ENCODE measurements at places on chromosomes 3 and 15.

DNA sequence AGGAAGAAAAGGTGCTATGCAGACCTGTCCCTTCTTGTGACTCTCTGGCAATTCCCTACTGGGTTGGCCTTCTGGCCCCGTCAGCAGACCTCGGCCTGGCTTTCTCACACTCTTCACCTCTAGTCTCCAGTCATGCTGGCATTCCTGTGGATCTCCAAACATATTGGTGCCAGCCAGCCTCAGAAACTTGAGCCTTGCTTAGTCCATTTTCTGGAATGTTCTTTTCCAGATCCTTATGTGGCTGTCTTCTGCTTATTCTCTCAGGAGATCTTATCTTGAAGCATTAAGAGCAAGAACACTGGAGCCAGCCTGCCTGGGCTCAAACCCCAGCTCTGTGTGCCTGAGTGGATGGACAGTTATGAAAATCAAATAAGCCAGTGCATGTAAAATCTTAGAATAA lies 88.2 kb upstream of the NTRK3 start:
- no peak for ATAC-seq

GRCh38 chr15:34147371-34148140 lies 45.7 kb downstream of the PGBD4 start:
- no peak for ATAC-seq

- ATAC-seq: no peak
Observed at GRCh38 chr3:104206925-104207324, 1159.8 kb upstream of the ALCAM start.

DNA sequence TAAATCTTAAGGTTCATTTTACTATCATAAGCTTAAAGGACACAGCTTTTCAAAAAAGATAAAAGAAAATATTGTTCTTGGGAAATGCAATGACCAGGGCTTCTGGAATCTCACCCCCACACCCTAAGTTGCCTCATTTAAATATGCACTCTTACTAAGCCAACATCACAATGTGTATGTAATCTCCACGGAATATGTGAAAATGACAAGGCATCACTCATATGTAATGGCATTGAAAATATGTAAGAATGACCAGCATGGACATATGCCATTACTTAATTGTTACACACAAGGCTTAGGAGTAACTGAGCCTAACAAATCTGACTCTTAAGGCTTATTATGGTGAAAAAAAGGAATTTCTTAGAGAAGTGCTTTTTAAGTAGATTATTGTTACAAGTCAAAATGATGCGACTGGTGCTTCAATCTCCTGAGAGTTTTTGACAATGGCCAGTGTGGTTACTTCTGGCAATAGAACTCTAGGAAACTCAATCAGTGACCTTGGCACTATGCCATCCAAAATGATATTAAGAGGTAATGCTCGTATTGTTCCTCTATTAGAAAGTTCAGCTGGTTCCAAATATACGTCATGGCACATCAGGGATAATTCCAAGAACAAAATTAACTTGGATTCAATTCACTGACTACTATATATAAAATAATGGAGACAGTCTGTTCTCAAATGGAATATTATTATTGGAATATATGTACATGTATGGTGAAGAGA lies 290.0 kb upstream of the PLSCR5 start:
- no peak for ATAC-seq

DNA sequence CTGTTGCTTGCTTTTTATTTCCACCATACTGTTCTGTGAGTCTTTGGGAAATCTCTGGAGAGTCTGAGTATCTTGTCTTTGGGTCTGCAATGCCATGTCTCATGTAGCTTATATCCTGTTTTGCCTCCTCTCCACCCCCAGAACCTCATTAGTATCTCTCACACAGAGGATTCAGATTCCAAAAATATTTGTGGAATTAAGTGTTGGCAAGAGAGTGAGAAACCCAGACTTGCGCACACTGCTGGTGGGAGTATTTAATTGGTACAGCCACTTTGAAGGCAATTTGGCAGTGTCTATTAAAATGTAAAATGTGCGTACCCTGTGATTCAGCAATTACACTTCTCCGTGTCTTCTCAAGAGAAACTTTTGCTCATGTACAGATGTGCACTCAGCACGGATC lies 68.6 kb downstream of the ZNF621 start:
- ATAC-seq: no peak

GRCh38 chr3:10594915-10595314 lies 89.5 kb upstream of the ATP2B2 start:
- peak; percentile 45 for ATAC-seq

DNA sequence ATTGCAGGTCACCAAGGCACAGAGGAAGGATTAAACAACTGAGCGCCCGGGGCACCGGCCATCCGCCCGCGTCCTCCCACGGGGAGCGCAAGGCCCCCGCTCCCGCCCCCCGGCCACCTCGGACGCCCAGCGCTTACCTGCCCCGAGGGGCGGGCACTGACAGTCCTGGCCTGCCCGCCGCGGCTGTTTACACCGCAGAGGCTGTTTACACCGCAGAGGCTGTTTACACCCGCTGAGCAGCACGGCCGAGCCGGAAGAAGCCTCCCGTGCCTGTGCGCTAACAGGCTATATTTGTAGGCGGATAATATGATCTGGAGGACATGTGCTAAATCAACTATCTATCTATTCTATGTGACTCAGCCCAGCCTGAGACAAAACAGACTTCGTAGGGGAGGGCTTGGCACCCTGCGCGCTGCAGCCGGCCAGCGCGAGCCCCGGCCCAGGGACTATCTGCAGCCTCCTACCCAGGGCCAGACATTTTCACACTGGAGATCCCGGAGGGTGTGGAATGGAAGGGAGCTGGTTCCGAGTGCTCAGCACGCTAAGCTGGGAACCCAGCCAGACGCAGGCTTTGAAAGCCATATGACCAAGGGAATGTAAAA lies at the start of gene LRRC2:
TSS of gene LRRC2 (minus strand) at position 263 of the 602 bp plus-strand sequence. CDS start 14,711 bp downstream, outside the sequence.
- ATAC-seq: peak; percentile 94

DNA sequence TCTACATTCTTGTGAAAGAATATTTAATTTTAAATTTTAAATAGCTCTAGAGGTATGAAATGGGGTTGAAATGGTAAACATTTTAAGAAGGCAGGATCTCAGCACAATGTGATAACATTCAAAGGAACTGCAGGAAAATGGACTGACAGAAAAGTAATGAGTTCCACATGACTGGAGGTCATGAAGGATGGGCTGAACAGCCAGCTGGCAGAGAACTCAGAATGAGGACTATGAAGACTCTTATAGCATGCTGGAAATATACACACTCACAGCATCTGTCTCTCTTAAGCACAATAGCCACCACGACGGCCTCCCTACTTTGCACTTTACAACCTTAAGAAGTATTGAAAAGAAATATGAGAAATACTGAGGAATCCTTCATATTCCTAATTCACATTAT lies 94.7 kb downstream of the TNIK start:
- ATAC-seq: peak; percentile 72

DNA sequence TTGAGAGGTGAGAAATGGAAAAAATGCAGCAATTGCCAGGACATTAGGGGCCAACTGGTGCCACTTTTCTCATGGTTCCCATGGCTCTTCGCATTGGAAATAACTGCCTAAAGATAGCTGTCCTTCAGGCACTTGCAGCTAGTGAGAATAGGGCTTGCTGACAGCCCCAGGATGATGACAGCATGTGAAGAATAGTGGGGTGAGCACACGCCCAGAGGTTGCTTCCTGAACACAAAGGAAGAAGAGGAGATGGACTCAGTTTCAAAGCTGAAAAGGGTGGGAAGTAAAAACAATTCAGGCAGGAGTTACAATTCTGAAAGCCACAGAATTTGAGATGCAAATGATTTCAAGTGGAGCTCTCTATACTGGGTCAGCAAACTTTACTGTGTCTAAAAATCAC lies 45.6 kb downstream of the TNFAIP8L3 start:
- ATAC-seq: no peak

DNA sequence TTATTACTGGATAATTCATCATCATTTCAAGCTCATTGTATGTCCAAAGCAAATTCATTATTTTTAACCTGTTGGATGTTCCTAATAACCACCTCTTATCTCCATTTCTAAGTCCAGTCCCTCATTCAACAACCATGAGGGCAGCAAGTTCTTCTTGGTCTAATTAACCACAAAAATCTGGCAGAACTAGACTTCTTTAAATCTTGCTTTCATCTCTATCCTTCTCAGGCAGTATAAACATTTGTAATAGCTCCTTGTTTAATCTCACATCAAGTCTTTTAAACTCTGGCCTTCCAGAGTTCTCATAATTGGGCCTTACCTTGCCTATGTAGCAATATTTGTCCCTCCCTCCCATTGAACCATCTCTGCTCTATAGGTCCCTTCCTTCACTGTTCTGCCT lies 17.0 kb upstream of the GHSR start:
- no peak for ATAC-seq

GRCh38 chr3:111548756-111549155 lies 6.8 kb downstream of the CD96 start:
- no peak for ATAC-seq

- no peak for ATAC-seq
Observed at GRCh38 chr3:100802126-100802525, 92.8 kb downstream of the TFG start.

DNA sequence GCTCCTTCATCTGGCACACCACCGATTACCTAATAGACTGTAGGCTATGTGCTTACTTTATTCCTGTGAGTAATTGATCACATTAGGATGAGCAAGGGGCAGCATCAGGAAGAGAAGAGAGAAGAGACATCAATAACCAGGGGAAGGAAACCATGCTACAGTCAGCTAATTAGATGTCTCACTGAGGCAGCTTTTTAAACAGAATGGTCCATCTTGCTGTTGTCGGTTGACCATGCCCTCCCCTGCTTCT lies 278.4 kb downstream of the RPLP1 start:
- ATAC-seq: no peak

- ATAC-seq: peak; percentile 40
Observed at GRCh38 chr15:65115542-65115941, 542 bp upstream of the UBAP1L start.

DNA sequence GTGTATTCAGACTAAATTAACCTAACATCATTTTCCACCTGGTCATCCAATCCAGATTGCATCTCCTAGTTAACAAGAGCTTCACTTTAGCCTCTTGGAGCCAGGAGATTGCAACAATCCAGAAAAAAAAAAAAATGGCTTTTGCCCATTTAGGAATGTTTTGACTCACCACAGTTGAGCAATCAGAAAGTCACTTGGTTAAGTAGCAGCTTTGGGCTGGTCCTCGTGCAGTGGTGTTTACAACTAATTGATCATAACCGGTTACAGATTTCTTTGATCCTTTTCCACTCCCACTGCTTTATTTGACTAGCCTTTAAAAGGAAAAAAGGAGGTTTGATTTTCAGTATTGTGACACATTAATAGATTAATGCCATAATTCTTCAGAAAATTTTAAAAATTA lies 688.8 kb upstream of the CCDC54 start:
- ATAC-seq: no peak

GRCh38 chr3:8759038-8759707 lies 10.2 kb downstream of the OXTR start:
- no peak for ATAC-seq

DNA sequence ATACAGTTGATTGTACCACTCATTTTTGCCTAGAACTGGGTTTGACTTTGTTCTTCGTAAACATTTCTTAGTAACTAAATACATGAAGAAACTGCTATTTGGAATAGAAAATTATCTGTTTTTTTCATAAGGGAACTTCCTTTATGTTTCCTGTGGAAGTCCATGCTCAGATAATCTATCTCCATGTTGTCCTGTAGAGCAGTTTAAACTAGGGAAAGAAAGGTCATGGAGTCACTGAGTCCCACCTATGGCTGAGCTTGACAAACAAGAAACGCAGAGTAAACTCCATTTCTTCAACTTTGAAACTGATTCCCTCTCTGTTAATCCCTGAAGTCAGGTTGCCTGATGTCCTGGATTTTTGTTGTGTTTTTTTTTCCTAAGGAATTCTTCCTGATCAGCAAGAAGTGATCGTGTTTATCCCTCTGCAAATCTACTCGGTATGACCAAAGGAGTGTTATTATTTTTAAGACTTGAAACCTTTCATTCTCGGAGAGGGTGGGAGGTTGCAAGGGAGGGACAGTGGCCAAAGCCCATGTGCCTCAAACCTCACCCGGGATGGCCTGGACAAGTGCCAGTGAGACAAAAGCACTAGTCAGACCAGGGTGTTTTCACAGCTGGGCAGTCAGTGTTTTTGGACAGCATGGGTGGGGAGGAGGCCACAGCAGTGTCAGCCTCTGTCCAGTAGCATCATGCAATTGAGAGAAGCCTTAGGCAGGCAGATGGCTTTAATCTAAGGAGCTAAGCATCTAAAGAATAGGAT lies 129.8 kb upstream of the PHLDB2 start:
- ATAC-seq: peak; percentile 63

DNA sequence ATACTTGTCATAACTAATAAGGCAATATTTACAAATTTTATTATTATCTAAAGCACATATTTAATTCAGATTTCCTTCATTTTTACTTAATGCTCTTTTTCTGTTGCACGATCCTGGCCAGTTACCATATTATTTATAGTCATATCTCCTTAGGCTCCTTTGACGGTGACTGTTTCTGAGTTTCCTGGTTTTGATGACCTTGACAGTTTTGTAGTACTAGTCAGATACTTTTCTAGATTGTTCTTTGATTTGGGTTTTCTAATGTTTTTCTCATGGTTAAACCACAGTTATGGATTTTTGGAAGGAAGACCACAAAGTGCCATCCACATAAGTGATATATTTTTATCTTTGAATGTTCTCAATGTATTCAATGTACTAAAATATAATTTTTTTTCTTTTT lies 171.0 kb upstream of the NANOGP8 start:
- ATAC-seq: no peak

DNA sequence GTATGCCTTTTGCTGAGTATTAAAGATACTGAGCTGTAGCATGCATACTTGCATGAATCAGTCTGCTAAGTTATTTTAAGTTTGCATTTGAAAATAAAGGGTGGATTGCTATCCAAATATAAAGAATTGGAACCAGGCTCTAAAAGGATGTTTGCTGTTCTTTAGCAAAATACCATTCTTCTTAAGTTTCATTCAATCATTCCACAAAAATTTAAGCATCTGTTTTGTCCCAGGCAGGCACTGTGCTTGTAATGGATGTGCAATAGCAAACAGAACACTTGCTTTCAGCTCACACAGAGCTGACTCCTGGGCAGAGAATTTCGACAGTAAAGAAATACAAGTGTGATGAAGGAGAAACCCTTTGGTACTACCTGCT lies 151.1 kb downstream of the PGPEP1L start:
- ATAC-seq: peak; percentile 33

GRCh38 chr3:107772016-107772415 lies 249.3 kb downstream of the BBX start:
- ATAC-seq: no peak

All from SK-N-SH treated with all-trans-retinoic acid at 6 μM for 48 hours (cell line).